ENCODE measurements at places on chromosomes 16 and 17.

- no peak for DNase-seq
Observed at GRCh38 chr16:57133031-57133430, 40.6 kb downstream of the CPNE2 start.

GRCh38 chr17:65311261-65311660 lies 174.1 kb downstream of the RGS9 start:
- DNase-seq: no peak

- no peak for DNase-seq
Observed at GRCh38 chr17:55625521-55625920, 97.1 kb downstream of the TMEM100 start.

- DNase-seq: no peak
Observed at GRCh38 chr17:47696717-47697642, 3.0 kb downstream of the TBKBP1 start.
